Right renal pelvis (tissue), 4 donors: ENCODE measurements at places on chromosomes 3 and 15.

DNA sequence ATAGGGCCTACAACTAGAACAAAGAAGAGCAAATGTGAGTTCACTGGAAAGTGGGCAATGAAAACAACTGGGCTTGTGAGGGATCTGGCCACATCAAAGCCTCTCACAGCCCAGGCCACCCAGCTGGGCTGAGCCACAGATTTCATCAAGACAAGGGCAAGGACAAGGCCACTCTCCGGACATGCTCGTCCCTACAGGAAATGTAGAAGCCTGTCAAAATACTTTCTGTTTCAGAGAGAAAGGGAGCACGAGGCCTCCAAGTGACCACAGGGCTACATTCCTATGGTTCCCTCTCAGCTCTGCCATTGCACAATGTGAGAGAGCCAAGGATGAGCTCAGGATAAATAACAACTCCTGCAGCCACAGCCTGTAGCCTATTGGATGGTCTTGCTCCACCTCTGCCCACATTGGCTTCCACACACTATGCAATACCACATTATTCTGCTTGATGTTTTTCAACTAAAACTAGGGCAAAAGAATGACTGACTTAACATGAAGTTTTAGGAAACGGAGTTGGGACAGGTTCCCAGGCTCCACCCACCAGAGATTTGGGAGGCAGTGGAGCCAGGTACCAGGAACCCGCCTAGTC lies 12.1 kb downstream of the TBC1D2B start:
- DNase-seq: no peak

GRCh38 chr3:150391161-150391560 lies 16.9 kb upstream of the TSC22D2 start:
- no peak for DNase-seq

DNA sequence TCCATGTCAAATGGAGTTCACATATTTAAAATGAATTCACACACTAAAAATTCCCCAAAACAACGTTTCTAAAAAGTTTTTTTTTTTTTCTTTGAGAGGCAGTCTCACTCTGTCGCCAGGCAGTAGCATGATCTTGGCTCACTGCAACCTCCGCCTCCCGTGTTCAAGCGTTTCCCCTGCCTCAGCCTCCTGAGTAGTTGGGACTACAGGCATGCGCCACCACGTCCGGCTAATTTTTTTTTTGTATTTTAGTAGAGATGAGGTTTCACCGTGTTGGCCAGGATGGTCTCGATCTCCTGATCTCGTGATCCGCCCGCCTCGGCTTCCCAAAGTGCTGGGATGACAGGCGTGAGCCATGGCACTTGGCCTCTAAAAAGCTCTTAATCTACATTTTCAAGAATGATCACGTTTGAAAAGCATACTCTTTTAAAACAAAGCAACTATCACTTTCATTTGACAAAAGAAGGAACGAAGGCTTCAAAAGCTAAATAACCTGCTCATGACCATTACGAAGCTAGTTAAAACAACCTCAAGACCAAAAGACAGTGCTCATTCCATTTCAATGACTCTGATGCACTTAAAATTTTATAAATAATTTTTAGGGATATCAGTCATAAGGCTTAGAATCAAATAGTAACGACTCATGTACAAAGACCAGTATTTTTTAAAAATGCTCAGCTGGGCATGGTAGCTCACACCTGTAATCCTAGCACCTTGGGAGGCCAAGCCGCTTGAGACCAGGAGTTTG lies 5.5 kb downstream of the UBE3A start:
- no peak for DNase-seq

DNA sequence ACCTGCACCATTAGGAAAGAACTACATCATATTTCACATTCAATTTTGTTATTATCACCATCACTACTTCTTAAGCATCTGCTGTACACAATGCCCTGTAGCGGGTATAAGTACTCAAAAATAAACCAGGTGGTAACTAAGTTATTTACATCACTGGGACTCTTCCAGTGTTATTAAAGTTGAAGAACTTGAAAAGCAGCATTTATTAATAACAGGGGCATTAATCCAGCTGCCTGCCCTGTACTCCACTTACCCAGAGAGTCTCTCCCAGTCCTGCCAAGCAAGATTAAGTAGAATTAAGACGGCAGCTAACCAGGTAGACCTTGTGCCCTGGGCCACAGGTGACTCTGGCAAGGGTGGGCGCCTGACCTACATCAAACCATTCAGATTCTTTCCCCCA lies 65.2 kb downstream of the FHIT start:
- no peak for DNase-seq

GRCh38 chr3:74410276-74410941 lies 204.1 kb downstream of the CNTN3 start:
- no peak for DNase-seq
